ENCODE measurements at places on chromosomes 5 and 9. TPM values are rescaled to one million over a fixed set of nuclear protein-coding genes. Genes with fewer than 3 reads are reported as not detected.

DNA sequence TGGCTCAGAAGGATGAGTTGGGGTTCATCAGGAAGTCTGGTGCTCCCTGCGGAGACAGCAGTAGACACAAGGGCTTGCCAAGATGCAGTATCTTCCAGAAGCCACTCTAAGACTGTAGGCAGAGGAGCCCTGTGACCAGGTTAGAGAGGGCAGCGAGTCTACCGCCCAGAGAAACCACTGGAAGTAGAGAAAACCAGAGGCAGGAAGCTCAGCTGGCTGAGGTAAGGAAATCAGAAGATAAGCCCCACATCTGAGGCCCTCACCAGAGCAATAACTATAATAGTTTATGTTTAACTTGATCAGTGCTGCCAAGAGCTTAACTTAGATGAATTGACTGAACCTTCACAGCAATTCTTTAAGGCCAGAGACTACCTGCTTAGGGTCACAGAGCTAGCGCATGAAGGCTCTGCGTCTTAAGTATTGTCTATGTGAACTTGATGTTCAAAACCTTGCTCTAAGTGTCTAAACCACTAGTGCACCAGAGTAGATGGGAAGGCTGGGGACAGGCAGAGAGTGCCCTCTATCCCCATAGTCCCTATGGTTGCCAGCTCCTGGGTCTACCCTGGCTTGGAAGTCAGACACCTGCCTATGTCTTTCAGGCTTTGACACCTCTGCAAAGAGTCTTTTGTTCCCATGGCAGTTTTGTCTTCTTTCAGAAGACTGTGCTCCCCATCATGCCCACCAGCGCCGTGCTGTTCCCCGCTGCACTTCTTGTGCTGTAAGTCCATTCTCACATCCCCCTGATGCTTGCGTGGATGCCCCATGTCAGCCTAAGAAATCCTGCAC is 228.2 kb upstream of the KLF4 start:
- no peak for DNase-seq

- DNase-seq, result no peak
Observed at GRCh38 chr5:52712354-52712753, 75.4 kb upstream of the ITGA1 start.

DNA sequence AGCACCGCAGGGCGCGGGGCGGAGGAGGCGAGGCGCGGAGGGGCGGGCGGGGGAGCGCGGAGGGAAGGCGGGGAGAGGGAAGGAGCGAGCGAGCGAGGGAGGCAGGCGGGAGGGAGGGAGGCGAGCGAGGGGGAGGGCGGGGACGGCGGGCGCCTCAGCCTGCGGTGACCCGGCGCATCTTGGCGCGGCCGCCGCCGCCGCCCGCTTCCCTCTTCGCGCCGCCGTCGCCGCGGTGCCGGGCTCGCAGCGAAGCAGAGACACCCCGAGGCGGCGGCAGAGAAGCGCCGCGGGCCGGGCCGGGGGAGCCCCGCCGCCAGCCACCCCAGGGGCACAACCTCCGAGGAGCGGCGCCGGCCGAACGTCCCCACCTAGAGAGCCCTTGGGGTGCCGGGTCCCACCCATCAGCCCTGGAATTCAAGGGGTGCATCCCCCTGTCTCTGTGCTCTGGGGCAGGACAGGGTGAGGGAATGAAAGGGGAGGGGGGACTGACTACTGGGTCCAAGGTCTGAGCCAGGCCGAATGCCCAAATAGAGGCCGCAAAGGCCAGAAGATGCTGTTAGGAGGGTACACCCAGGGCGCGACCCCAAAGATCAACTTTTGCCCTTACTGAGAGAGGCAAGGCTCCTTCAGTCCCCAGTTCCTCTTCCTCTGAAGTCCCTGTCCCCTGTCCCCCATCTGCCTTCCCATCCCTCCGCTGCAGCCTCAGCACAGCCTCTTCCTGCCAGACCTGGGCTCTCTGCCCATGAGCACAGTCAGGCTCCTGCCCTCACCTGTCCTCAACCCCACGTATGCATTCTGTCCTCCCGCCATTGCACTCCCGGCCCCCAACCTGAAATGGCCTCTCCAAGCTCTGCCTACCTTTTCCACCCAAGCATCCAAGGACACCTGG is at the start of gene ADAMTS2:
TSS of gene ADAMTS2 (minus strand) at position 29 of the 889 bp plus-strand sequence. CDS start 133 bp downstream, outside the sequence.
- DNase-seq, result no peak

DNA sequence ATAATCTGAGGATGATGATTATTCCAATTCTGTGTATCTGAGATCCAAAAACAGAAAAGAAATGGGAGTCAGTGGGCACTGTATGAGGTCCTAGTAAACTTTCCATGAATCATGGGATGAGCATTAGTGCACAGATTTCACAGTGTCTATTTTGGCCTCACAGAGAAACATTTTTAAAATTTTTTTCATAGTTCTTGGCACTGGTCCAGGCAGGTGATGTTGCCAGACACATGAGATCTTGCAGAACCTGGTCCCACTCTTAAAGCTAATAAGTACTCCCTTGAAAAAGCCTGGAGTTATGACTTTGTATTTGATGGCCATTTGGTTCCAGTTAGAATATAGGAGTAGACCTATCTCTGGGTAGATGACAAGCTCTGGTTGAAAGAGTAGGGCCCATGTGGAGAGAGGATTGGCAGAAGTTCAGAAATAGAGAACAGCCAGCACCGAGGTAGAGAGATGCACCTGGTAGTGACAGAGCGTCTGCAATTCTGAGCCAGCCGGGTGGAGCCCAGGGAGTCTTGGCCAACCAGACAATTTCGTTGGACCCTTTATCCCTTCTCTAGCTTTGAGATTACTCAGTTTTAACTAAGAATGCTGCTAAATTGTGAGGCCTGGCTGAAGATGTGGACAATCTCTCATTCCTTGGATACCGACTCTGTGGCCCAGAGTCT is 6.3 kb upstream of the TNFSF15 start:
- no peak for DNase-seq

- no peak for DNase-seq
Observed at GRCh38 chr5:54480296-54480695, 24.8 kb downstream of the HSPB3 start.

- peak; percentile 21 for DNase-seq
Observed at GRCh38 chr5:32686799-32687498, 24.2 kb upstream of the NPR3 start.

GRCh38 chr9:117656002-117656401 is 48.2 kb upstream of the TLR4 start:
- no peak for DNase-seq

GRCh38 chr5:135718151-135718550 is 116.3 kb upstream of the SLC25A48 start:
- peak; percentile 65 for DNase-seq

DNA sequence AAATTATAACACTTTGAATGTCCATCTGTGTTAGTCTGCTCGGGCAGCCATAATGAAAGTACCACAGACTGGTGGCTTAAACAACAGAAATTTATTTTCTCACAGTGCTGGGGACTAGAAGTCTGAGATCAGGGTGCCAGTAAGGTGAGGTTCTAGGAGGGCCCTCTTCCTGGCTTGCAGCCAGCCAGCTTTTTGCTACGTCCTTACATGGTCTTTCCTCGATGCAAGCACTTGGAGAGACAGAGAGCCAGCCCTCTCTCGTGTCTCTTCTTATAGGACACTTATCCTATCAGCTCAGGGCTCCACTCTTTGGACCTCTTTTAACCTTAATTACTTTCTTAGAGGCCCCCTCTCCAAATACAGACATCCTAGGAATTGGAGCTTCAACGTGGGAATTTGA is 351.8 kb downstream of the SPOCK1 start:
- peak; percentile 34 for DNase-seq

GRCh38 chr5:40233268-40233667 is 446.4 kb upstream of the PTGER4 start:
- DNase-seq, result peak; percentile 65

DNA sequence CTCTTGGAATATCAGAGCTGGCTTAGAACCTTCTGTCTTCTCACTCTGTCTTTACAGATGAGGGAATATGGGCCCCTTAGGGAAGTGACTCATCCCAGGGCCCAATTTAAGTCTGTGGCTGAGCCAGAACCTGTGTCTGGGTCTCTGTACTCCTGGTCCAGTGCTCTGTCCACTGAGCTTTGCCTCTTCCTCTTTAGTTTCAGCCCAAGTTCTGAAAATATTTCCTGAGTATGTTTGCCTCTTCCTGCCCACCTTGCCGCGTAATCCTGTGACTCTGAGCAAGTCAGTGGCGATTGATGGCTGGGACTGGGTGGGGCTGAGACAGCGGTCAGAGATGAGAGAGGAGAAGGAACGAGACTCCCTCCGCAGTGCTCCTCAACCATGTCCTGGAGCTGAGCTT is 7.8 kb downstream of the IER5L start:
- DNase-seq, result peak; percentile 73

Gene QRFP
- total RNA-seq, result not detected

Gene IFNB1
- 0.52 TPM for total RNA-seq

Gene SOX30
- 0.22 TPM for total RNA-seq

Gene SPATA31E1
- not detected for total RNA-seq
